ENCODE measurements at places on chromosomes 7 and 10.

GRCh38 chr7:36775061-36775620, 50.8 kb upstream of the AOAH start:
- no peak for DNase-seq

DNA sequence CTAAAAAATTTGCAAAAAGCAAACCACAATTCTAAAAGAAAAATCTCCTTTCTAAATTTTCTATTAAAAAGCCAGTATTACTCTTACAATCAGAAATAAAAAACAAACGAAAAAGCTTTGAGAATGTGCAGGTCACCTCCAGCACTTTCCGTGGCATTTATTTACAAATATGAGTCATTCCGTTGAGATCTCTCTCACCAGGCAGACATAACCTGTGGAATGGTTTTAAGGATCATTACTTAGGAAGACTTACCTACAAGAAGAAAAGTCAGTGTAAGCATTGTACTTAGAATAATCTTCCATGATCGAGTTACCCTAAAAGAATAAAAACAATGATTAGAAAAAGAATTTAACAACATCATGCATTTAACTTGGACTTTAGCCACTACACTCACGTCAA, 3.3 kb downstream of the SUN3 start:
- no peak for DNase-seq

DNA sequence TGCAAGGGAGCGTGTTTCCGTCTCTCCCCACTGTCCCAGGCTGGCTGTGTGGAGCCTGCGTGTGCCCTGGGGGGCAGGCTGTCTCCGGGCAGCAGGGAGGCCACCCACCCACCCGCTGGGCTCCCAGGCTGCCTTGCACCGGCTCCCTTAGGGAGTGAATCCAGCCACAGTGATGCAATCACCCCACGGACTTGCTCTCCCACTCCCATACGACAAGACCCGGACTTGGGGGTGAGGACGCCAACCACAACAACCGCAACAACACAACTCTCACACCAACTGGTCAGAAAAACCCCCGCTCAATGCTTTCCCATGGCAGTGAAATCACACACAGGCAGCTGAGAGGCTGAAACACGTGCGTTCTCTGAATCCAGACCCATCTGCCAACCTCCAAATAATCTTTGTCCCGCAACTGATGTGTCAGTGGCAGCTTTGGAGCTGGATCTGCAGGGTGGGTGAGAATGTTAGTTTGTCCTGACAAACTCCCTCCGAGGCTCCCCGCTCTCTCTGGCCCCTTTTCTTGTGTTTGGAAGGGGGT, 62.7 kb upstream of the DDC start:
- DNase-seq: no peak

GRCh38 chr10:51896849-51897248, 197.5 kb upstream of the CSTF2T start:
- DNase-seq: peak; percentile 13

DNA sequence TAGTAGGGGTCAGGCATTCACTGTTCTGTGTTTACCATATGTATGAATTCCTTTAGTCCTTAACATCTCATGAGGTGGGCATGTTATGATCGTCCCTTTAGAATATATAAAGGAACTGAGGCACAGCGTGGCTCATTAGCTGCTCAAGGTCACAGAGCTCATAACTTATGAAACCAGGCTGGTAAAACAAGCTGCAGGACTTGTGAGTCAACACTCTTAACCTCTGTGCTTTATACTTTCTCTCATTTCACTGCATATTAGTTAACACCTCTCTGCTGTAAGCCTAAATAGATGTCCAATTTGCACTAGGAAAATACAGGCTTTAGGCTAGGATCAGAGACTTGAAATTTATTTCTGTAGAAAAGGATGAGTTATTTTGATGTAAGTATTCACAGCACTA, 180.3 kb upstream of the HDAC9 start:
- no peak for DNase-seq

- no peak for DNase-seq
Observed at GRCh38 chr7:41608447-41608846, 94.4 kb downstream of the INHBA start.

GRCh38 chr10:133336577-133337369, at the start of gene CALY:
TSS of gene CALY (minus strand) at chr10:133336896. CDS start at chr10:133328989, 7,907 bp downstream.
- DNase-seq: no peak

- DNase-seq: no peak
Observed at GRCh38 chr7:111677848-111678247, 115.6 kb upstream of the IMMP2L start.

GRCh38 chr7:128869138-128869943, 6.7 kb downstream of the ATP6V1F start:
- peak; percentile 24 for DNase-seq

DNA sequence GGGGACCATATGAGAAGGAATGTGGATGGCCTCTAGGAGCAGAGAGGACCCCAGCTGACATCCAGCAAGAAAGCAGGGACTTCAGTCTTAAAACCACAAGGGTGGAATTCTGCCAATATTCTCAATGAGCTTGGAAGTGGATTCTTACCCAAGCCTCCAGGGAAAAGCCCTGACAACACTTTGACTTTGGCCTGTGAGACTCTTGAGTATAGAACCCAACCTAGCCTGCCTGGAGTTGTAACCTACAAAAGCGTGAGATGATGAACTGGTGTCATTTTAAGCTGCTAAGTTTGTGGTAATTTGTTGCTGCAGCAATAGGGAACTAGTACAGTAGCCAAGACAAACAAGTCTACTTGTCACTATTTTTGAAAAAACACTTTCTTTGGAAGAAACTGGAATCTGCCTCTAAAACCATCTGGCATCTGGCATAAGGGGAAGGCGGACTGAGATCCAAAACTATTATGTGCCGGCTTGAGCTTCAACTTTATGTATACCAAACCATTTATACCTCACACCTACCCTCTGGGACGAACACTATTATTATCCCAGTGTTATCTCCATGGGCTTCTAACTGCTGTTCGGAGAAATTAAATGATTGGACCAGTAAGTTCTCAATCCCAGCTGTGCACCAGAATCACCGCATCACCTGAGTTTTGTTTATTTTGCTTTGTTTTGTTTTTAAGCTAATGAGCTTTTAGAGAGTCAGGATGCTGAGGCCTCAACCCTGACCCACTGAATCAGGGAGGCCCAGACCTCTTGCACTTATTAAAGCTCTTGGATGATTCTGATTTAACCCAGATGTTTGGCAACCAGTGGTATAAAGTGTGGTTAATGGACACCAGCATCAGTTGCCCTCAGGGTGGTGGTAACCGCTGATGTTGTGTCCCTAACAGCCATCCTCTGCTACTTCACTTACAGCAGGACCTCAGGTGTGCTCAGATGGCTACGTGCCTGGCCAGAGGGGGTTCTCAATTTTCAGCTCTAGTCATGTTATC, 83.0 kb downstream of the C1GALT1 start:
- DNase-seq: no peak

DNA sequence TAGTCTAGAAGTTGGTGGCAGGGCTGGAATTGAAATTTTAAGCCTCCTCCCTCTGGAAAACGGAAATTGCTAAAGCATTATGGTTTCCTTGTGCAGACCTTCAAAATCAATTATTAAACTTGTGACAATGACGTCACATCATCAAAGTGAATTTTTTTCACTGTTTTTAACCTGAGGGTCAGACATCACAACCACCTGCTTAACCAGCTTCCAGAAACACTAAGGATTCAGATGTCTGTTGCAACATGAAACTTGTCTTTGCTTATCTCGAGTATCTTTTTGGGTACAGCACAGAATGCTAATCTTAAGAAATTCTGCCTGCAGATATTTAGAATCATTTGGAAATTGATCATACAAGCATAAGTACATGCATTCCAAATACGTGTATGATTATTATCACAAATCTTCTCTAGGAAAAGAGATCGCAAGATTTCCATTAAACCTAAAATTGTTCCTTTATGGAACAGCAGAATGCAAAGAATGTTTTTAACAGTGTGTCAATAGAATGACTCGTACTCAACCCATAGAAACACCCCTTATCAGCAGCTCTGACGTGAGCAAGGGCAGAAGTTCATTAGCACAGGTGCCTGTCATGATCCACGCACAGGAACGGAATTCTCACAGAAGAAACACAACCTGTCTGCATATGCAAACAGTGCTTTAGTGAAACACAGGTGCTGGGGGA, 4.1 kb upstream of the GTPBP4 start:
- DNase-seq: no peak

DNA sequence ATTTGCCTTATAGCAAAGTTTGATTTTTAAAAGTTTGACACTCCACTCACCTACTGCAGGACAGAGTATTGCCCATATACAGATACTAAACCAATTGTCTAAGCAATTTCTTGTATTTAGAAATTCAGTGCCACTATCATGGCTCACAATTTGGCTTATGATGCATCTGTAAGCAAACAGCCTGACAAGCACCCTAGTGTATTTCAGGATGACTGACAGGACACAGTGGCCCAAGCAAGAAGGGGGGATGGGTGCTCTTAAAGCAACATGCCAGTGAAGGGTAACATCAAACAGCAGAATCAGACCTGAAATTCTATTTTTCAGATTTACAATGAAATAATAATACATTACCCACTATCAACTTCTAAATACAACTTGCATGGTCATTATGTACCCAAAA, 30.5 kb downstream of the CTNNA3 start:
- no peak for DNase-seq

DNA sequence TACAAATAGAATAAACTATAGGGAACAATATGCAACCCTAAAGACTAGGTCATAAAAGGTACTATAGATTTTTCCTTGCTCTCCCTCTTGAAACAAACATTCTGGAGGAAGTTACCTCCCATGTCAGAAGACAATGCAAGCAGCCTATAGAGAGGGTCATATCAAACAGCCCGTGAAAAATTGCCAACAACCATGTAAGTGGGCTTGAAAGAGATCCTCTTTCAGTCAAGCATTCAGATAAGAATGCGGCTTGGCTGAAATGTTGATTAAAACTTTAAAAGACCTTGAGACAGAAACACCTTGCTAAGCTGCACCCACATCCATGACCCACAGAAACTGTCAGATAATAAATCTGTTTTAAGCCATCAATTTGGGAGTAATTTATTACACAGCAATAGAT, 526.6 kb upstream of the GHITM start:
- no peak for DNase-seq

DNA sequence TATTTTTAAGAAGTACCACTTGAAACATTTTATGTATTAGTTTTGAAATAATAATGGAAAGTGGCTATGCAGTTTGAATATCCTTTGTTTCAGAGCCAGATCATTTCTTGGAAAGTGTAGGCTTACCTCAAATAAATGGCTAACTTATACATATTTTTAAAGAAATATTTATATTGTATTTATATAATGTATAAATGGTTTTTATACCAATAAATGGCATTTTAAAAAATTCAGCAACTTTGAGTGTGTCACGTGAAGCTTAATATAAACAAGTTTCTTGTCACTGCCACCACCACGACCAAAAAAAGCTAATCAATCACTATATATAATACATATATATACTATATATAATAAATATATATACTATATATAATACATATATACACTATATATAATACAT, 4.8 kb downstream of the IL6 start:
- no peak for DNase-seq

DNA sequence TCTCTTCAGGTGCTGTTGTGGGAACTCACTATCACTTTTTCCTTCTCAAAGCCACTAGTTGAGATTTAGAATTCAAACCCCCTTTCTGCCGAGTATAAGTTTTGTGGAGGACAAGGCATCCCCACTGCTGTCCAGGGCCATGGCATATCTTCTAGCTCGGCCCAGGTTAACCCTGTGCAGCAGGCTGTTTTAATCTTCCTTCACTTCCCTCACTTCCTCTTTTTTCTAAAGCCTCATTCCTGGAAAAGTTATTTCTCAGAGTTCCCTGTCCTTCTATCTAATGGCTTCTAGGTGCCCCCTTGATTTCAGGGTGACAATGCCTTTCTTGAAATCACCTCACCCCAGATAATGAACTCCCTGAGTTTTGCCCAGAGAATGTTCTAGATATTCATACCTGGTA, 222.3 kb downstream of the SNX10 start:
- DNase-seq: no peak

DNA sequence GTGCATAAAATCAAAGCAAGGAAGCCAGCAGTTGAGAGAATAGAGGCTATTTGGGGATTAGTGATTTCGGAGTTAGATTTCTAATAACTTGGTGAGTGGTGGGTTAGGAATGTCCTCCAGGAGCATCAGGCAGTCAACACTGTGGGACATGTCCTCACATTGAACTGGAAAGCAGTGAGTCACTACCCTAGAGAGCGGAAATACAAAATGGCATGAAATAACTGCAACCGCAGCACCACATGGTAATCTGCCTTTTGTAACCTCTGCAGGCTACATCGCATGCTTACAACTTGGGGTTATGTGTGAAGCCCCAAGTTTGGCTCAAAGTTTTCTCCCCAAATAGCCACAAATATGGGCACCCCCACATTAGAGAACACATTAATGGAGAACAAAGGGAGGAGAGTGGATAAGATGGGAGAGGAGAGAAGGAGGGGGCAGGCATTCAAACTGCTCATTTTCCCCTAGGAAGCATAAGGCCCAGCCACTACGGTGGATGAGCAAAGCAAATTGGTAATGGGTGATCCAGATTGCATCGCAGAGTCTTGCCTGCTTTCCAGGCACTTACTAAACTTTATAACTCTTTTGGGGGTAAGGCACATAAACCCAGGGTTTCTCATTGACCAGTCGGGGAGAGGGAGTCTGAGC, 22.0 kb upstream of the SLF2 start:
- peak; percentile 99 for DNase-seq

DNA sequence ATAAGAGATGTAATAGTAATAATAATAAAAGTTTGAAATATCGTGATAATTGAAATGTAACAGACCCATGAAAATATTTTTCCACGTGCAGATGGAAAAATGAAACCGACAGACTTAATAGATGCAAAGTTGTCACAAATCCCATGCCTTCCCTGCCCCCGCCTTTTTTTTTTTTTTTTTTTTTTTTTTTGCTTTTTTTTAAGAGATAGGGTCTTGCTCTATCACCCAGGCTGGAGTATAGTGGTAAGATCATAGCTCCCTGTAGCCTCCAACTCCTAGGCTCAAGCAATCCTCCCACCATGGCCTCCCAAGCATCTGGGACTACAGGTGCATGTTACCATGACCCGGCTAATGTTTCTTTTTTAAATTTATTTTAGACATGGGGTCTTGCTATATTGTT, 80.5 kb downstream of the JMJD1C start:
- no peak for DNase-seq

DNA sequence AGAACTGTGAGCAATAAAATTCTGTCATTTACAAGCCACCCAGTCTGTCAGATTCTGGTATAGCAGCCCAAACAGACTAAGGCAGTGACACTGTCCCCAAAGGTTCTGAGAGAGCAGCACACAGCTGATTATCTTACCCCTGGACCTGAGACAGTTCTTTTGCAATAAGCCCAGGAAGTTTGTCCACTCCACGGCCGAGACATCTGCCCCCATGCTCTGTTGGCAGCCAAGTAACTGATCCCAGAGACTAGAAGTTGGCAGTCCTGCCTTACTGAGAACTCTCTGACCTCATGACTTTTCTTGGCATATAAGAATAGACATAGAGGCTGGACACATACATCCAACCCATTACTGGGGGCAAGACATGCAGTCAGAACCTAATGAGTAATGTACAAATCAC, 243.0 kb upstream of the GRB10 start:
- no peak for DNase-seq

- DNase-seq: no peak
Observed at GRCh38 chr10:103144041-103144440, 49.0 kb downstream of the NT5C2 start.

Data from HCEC 1CT (cell line).